T follicular helper cell (primary cell): ENCODE measurements at places on chromosomes 3 and 15.

- no peak for DNase-seq
Measured at GRCh38 chr15:58880320-58880719, 53.2 kb downstream of the SLTM start.

DNA sequence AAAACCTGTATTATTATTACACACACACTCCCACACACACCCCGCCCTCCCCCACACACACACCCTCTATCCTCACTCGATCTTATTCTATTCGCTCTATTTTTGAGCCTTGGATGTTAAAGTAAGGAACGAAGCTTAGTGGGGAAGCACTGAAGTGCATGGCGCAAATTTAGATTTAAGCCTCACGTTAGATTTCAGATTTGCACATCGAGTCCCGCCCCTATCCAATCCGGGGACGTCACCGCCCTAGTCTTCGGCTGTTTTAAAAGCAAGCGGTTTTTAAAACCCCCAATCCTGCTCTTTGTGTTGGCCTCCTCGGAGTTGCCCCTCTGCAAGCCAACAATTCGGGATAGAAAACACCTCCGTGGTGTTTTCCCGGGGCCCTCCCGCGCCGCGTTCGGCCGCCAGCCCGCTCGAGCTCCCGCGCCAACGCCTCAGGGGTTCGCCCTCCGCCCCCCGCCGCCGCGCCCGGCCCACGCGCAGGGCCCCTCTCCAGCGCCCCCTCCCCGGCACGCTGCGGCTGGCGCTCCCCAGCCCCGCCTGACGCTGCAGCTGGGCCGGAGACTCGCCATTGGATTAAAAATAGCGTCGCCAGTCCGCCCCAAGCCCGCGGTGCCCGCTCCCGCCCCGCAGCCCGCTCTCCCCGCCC is at the start of gene USP13:
Gene USP13 (plus strand): TSS at position 594 of the 649 bp plus-strand sequence. CDS start 186 bp downstream, outside the sequence.
- peak; percentile 40 for DNase-seq

GRCh38 chr3:53109891-53110771 is 20.1 kb downstream of the RFT1 start:
- peak; percentile 9 for DNase-seq

GRCh38 chr3:24435584-24435983 is 59.1 kb downstream of the THRB start:
- no peak for DNase-seq

DNA sequence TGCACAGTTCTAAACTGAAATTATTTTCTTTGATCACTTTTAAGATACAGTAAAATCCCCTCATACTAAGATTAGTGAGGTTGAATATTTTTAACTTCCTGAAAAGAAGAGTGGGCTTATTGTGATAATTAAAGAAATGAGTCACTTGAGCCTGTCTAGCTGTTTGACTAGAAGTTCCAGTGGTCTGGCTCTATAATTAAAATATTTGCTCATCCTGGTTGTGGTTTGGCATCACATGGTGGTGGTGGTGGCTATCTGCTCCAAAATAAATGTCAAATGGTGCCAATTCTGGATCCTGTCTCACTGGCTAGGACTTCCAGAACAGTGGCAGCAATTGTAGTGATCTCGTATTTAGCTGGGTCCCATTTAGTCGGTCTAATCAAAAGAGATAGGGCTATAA is 8.6 kb upstream of the TEX9 start:
- DNase-seq = no peak

- DNase-seq = no peak
Measured at GRCh38 chr3:100057716-100058575, 56.4 kb downstream of the FILIP1L start.

DNA sequence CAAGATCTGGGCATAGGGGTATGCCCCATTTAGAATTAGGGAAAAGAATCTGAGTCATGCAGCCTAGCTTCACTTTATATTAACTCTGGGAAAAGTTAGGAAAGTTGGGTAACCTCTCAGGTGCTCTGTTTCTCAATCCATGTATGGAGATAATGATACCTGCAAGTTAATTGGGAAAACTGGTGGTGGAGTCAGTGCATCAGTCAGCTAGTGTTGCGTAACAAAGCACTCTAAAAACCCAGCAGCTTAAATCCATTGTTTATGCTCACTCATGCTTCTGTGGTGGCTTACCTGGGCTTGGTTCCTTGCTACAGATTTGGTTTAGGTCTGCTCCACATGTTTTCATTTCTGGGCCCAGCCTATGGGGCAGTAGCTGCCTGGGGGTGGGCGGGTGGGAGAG is 91.0 kb downstream of the SMAD3 start:
- DNase-seq = no peak

DNA sequence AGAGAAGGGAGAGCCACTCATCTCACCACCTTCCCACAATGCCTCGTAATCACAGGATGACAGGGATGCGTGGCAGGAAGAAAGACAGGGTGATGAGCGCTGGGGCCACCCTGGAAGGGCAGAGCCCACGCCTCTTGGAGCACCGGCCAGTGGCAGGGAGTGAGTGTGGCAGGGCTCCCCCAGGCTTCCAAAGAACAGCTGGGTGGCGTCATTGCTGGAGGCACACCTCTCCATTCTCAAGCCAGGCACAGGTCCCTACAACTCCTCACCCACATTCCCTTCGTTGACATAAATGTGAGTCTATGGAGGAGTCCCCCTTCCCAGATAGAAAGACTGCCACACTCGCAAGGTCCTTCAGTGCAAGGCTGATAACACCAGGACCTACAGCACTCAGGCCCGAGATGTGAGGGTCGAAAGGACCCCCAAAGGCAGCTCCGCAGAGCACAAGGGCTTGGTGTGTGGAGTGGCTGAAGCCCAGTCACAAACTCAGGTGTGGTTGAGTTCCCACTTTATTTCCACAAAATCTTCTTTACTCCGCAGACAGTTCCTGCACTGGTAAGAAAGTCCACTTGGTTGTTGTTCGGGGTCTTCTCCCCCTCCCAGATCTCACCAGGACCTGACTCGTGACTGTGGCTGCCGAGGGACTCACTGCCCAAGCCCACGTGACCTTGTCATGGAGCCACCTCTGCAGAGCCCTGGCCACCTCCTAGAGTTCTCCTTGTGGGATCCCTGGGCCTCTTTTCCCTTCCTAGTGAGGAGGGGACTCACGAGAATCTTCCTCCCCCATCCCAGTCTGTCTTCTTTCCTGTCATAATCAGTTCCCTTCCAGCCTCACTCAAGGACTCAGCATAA is 22.4 kb upstream of the CORO2B start:
- DNase-seq = no peak

DNA sequence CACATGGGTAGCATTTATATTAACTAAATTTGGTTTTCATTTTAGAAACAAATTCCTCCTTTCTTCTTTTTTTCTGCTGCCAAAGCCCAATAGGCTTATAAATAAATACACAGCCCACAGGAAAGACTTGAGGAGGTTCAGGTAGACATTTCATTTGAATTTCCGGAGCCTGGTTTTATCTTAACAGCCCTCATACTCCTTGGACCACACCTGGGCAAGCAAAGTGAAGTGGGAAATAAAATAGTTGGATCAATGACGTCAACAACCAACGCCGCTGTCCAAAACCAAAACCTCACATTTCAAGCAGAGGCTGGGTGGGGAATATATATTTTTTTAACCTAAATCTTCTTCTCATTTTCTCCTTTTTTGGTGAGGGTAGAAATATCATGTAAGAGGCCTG is 53.2 kb downstream of the RFTN1 start:
- DNase-seq = no peak

GRCh38 chr3:105836533-105836932 is 32.3 kb downstream of the CBLB start:
- DNase-seq = no peak

DNA sequence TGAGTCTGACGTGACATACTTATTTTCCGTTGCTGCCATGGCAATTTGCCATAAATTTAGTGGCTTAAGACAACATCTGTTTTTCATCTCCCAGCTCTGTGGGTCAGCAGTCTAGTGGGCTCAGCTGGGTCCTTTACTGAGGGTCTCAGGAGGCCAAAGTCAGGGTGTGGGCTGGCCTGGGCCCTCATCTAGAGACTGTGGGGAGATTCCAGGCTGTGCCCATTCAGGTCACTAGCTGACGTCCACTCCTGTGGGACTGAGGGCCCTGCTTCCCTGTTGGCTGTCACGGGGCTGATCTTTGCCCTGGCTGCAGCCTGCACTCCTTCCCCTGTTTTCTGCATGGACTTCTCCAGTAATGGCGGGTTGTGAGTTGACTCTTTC is 19.1 kb downstream of the FGD5 start:
- DNase-seq = no peak

GRCh38 chr15:88695101-88695500 is 56.3 kb downstream of the ISG20 start:
- no peak for DNase-seq

GRCh38 chr3:157033001-157033400 is 126.9 kb downstream of the CCNL1 start:
- no peak for DNase-seq

GRCh38 chr3:165443664-165444063 is 247.5 kb upstream of the SLITRK3 start:
- DNase-seq = no peak

- no peak for DNase-seq
Measured at GRCh38 chr3:4417449-4417848, 49.6 kb downstream of the SUMF1 start.

GRCh38 chr15:59491062-59491461 is 53.1 kb downstream of the FAM81A start:
- DNase-seq = no peak

DNA sequence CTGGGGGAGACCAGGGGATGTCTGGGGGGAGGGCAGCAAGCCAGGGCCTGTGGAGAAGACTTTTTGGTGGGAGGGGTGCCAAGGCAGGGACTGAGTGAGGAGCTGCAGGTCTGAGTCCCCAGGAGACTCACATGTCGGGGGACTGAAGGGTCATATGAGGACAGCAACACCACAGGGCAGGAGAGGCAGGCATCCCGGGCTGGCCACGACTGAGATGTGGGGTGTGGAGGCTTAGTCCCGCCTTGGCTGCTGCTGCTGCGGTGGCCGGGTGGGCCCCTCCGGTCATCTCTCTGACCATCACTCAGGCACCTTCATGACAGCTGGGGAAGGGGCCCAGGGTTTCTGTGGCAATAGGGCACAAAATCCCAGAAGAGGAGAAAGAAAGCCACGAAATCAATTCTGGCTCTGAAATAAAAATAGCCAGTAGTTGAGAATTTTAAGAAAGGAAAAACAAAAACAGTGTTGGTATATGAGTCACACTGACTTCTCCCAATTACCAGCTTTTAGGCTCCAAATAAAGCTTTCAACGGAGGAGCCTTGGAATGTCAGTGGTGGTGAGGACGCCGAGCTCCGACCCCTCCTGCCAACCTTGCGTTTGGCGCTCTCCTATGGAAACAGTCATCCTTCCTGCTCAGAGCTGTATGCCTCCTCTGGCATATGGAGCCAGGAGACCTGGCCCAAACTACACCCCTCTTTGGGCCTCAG is 52.9 kb upstream of the ITGA11 start:
- no peak for DNase-seq

- no peak for DNase-seq
Measured at GRCh38 chr3:11853450-11853849, 6.8 kb upstream of the TAMM41 start.

DNA sequence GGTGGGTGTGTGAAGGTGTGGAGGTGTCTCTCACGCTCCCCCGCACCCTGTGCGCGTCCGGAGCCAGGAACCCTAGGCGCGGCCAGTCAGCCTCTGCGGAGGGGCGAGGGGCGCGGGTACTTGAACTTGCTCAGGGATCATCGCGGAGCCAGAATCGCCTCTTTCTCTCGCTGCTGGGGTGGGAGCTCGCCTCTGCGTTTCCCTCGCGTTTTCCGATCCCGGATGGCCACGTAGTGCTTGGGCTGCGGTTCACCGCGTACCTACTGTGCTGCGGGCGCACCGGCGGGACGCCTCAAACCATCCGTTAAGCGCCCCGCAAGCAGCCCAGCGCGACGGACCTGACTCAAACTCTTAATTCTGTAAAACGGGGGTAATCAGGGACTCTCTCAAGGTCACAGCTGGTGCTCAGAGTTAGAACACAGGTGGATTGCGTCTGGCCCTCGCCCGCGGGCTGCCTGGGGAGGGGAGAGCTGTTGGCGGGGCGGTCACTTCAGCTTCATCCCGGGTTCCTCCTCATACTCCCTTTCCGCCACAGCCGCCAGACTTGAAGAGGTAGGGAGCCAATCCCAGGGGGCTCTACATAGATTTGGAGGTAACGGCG is 686 bp downstream of the MYRIP start:
- DNase-seq = no peak

GRCh38 chr3:171419457-171419856 is 40.7 kb downstream of the TNIK start:
- no peak for DNase-seq

DNA sequence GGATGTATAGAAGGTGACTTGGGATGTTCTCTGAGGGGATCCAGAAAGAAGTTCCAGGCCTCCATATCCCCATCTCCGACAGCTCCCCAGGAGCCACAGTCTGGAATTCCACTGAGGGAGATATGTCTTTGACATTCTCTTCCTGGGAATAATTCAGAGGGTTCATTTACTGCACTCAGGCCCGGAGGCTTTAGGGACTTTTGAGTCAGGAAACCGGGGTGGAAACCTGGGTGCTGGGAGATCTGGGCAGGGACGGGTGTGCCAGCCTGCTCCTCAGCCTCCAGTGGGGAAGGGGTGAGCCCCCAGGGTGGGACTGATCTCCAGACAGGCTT is 147.7 kb downstream of the SMAD6 start:
- DNase-seq = no peak

DNA sequence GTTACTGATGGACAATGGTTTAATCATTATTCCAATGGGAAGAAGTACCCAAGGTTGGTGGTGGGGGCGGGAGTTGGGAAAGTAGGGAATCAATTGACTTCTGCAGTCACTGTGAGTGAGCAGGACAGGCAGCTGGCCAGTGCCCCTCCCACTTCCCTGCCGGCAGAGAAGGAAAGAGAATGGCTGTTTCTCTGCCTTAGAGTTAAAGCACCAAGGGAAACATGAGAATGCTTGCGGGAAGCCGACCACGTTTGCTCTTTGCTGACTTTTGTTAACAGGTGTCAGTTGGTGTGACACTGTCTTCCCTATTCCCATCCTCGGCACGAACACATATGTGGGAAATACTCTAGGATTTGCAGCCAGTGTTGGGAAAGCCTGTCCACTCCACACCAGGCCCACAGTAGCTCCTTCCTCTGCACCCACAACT is 33.5 kb upstream of the MFSD1 start:
- no peak for DNase-seq

DNA sequence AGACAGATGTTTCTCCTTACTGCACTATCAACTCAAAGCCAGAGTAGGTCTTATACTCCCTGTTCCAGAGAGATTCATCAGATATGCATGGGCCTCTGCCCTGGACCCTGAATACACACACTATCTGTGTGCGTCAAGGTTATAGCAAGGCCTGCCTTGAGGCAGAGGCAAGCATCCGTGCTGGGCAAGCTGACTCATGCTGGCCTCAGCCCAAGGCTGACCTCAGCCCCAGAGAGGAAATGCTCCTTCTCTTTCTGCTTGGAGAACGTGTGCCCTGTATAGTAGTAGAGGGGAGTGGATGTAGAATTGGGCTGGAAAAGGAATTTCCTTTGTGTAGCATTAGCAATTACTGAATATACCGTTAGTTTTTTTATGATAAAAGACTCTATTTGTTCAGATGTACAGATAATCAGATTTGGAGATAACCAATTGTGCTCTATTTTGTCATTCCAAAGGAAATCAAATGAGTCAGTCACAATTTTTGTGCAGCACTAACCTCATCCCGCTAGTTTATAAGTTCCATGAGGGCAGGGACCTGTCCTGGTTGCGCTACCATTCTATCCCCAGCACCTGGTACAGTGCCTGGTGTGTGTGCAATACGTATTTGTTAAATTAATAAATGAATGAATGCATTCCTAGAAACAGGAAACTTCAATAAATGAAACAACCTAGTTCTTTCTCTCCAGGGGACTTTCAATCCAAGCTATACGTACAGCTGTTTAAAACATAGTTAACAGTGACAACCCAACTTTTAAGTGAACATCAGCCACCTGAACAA is 13.3 kb upstream of the PAQR9 start:
- DNase-seq = no peak

GRCh38 chr3:139100821-139101220 is 56.1 kb upstream of the PRR23C start:
- no peak for DNase-seq

- no peak for DNase-seq
Measured at GRCh38 chr3:194748225-194748624, 62.5 kb downstream of the FAM43A start.
